ENCODE measurements at places on chromosomes 7 and 10. TPM values are rescaled to one million over a fixed set of nuclear protein-coding genes. Genes with fewer than 3 reads are reported as not detected.

DNA sequence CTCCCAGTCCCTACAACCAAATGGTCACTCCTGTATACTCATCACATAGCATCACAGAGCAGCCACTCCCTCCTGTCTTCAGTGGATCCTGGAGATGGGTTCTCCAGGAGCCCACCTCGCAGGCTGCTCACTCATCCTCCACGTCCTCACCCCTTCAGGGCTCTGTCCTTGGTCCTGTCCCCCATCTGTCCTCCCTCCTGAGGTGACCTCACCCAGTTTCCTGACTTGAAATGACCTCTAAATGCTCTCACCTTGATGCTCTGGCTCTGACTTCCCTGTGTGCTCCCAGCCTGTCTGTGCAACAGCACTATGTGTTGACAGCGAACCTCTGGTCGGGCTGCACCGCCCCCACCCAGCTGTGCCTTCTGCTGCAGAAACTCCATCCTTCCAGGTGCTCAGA lies 2.1 kb upstream of the PPP2R2D start:
- no peak for DNase-seq

DNA sequence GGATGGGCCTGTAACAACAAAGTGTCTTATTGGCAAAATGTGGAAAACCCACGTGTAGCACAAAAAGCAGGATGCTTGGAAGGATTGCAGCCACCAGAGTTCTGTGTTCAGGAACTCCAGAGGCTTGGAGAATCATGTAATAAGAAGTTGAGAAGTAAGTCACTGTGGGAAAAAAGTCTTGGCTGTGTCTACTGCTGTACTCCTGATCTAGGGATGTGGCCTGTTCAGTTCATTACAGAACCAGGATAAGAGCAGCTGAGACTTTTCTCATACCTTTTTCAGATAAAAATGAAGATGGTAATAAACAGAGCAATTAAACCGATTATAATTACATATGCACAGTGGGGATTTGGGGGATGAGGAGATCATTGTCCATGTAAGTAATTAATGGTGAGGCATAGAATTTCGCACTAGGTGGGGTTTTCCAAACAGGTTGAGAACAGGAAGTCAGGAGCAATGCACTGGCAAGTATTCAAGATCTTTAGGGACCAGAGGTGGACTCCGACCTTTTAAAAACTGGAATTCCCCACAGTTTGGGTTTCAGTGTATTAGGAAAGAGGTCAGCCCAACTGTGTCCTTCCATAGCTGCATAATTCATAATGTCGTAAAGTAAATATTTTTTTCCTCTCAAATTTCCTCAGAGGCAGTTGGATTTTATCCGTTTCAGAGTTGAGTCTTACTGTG lies 281.7 kb downstream of the FRMD4A start:
- no peak for DNase-seq

DNA sequence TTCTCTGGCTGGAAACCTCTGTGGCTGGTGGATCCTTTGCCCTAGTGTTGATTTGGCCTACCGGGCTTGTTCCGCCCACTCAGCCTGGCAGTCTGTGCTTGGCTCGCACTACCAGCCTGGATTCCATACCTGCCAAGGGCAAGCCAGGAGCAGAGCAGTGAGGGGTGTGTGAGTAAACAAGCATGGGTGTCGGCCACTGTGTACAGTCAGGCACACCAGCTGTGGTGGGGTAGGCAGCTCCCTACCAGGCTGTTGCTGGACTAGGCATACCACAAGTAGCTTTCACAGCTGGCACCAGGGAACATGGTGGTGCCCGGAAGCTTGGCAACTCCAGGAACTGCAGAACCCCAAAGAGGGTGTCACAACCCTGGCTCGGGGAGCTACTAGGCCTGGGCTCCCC lies 942.9 kb upstream of the LRRN3 start:
- DNase-seq = no peak

ANKRD7 gene
- 2.2 TPM for total RNA-seq

NAMPT gene
- total RNA-seq = 120 TPM

GIMAP8 gene
- total RNA-seq = 12.2 TPM

DNA sequence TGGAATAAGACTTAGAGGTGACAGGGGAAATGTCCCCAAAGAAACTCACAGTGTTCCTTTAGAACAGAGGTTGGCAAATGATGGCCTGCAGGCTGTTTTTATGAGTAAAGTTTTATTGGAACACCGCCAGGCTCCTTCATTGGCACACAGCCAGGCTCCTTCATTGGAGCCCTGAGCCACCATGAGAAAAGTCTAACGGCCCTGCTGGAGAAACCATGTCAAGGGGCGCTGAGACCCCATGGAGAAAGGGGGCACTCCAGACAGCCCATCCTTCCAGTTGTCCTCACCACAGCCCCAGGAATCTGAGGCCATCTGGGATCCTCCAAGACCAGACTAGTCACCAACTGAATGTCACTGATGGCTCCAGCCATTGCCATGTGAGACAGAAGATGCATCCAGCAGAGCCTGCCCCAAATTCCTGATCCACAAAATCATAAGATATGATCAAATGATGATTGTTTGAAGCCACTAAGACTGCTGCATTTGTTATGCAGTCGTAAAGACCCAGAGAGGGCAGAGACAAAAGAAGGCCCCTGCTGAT lies 88.2 kb upstream of the GPR26 start:
- no peak for DNase-seq

- DNase-seq = peak; percentile 22
Measured at GRCh38 chr7:108222236-108222892, 92.2 kb upstream of the LAMB4 start.

CALN1 gene
- 1.3 TPM for total RNA-seq

CACNA2D1 gene
- 197 TPM for total RNA-seq

- DNase-seq = no peak
Measured at GRCh38 chr10:31340343-31340742, 21.3 kb downstream of the ZEB1 start.

DNA sequence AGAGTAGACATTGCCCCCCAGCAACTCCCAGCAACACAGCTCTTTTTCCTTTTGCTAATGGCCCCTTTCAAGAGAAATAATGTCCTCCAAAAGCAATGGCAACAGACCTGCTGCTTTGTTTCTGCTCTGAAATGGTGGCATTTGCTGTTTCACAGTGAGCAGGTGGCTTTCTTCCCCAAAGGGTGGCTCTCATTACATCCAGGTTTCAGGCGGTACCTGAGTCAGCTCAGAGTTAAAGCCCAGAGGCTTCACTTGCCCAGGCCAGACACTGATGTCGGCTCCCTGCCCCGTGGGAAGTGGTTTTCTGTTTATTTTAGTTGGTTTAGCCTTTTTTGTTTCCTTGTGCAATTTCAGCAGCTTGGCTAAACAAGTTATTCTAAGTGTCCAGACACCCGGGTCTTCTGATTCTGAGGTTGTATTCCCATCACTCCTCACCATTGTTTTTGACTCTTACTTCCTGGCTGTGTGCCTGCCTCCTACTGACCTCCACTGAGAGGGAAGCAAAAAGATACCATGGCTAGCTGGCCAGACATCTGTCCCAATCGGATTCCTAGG lies 7.8 kb upstream of the ATOH7 start:
- DNase-seq = no peak

- DNase-seq = no peak
Measured at GRCh38 chr10:88086187-88086960, 222.9 kb downstream of the PTEN start.

GRCh38 chr7:83749495-83749894 lies 100.6 kb upstream of the SEMA3E start:
- no peak for DNase-seq

DNA sequence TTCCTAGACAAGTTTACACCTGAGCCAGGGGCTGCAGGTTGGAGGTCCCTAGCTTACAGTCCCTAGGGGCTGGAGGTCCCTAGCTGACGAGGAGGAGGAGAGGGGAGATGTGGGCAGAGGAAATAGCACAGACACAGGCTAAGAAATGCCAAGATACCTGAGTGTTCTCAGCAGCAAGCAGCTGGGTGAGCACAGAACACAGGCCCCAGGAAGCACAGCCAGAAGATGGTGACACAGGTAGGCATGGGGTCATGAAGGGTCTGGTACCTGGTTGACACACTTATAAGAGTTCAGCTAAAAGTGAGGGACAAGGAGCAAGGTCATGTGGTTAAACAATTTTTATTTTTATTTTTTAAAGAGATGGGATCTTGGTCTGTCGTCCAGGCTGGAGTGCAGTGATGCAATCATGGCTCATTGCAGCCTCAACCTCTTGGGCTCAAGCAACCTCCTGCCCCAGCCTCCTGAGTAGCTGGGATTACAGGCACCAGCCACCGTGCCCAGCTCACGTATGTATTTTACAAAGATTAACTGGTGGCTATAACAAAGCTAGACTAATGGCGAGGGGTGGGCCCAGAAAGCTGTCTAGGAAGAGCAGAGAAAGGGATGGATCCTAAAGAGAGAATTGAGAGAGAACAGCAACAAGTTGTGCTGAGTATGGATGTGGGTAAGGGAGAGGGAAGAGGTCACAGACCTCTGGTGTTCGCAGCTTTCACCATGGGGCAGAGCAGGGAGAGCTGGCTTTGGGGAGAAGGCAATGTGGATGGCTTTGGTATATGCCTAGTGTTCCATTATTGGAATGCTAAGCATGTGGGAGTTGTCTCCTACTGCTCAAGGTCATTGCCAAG lies 140.3 kb upstream of the KLF14 start:
- no peak for DNase-seq

DNA sequence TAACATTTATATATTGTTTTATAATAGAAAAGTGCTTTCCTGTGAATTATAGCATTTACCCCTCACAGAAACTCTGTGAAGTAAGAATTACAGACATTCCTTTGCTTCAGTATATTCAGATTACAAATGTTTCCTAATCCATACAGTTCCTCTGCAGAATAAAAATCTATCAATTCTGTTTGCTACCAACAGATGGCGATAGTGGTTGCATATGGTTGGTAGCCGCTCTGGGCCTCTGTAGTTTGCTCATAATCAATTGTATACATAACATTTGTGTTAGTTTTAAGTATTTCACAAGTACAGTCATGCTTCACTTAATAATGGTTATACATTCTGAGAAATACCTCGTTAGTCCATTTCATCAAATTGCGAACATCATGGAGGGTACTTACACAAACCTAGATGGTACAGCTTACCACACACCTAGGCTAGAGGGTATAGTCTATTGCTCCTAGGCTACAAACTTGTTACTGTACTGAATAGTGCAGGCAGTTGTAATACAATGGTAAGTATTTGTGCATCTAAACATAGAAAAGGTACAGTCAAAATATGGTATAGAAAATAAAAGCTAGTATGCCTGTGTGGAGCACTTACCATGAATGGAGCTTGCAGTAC lies 94.4 kb upstream of the STEAP4 start:
- peak; percentile 15 for DNase-seq

DNA sequence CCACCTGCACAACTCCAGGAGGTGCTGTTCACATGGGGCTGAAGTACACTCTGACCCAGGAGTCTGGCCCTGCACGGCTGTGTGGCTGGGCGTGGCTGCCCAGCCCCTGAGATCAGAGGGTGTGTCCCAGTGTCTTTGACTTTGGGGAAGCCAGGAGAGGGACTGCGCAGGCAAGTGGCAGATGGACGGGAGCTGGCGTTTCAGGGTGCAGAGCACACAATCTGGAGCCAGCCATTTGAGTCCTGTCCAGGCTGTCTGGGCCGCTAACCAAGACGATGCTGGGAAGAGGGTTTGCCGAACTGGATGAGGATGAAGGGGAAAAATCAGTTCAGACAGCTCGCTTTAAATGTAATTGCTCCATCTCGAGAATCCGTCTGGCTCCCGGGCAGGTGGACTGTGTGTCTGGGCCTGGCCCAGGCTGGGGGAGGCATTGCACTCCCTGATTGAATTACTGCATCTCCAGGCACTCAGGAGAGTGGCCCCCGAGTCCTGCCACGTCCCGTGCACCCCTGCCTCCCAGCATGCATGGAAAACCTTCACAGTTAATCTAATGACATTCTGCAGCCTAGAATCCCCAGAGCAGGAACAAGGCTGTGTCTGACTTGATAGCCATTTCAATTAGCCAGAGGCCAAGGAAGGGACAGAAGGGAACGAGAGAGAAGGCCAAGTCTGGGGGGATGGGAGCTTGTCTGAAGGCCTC lies 120.8 kb upstream of the NANOS1 start:
- DNase-seq = peak; percentile 12

GIMAP4 gene
- total RNA-seq = 42.2 TPM

DNA sequence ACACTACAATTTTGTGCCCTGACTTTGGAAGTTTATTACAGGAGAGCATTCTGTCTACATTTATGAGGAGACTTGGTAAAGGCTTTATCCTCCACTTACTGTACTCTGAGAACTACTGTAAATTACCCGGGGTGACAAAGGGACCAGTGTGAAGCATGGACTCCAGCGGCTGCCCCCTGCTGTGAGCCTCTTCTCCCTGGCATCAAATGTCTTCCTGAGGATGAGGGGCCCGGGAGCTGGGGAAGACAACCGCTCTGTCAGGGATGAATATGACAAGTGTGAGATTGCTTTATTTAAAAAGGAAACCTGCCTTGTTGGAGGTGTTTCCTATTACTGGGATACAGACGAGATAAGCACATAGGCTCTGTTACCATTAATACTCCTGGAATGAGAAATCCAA lies 714.8 kb downstream of the CCSER2 start:
- DNase-seq = no peak

DNA sequence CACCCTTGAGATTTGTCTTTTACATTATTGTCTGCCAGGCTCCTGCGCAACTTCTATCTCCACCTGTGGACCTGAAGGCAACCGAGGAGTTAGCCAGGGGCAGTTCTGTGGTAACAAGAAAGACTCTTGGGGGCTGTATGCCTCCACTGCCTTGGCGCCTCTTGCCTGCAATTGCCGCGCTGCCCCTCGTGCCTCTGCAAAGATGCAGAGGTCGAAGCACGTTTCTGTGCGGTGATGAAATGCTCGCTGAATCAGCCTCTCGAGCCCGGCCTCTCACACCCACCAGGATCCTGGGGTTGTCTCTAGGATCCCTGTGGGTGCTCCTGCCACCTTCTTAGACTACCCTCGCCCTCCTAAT lies 486 bp upstream of the LHFPL3 start:
- no peak for DNase-seq

CYP26C1 gene
- total RNA-seq = not detected

DNA sequence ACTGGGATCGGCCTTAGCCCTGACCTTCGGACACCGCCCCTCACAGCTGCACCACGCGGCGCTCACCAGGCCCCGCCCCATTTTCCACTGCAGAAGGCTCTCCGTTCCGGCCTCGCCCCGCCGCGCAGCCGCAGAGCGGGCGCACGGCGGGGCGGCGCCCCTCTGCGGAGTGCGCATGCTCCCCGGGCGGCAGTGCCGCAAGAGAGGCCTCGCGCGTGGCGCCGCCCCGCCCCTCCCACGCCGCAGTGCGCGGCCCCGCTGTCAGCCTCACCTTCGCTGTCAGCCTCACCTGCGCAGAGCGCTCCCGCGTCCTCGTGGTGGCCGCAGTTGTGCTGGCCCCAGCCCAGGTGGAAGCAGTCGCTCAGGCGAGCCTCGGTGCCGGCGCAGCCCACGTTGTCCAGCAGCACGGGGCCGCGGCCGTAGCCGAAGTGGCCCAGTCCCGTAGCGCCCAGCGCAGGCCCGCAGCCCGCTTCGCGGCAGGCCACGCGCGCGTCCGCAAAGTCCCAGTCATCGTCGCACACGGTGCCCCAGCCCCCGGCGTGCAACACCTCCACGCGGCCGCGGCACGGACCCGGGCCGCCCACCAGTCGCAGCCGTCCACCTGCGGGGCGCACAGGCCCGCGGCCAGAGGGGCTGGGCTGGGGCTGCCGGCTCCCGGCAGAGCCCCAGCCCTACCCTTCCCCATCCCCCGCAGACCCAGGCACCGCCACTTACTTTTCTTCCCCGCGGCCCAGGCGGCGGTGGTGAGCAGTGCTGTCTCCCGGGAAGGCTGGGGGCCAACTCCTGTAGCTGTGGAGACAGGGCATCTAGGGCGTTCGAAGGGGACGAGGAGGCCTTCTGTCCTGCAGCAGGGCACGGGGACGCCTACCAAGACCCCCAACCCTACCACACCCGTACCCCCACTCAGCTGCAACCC lies 16.1 kb downstream of the SSC4D start:
- peak; percentile 98 for DNase-seq

Data from tongue (tissue), 3 donors.